ENCODE measurements at places on chromosomes 11 and 22. TPM values are rescaled to one million over a fixed set of nuclear protein-coding genes. Genes with fewer than 3 reads are reported as not detected.

- DNase-seq = no peak
- no peaks in the 10 kb centered on the region for H3K27me3 ChIP-seq
- H3K4me1 ChIP-seq = no peaks in the 10 kb centered on the region
- no peaks in the 10 kb centered on the region for H3K36me3 ChIP-seq
- no peak overlapping the region for H3K4me3 ChIP-seq
Measured at GRCh38 chr22:22248878-22249277, 4.3 kb downstream of the VPREB1 start.

DNA sequence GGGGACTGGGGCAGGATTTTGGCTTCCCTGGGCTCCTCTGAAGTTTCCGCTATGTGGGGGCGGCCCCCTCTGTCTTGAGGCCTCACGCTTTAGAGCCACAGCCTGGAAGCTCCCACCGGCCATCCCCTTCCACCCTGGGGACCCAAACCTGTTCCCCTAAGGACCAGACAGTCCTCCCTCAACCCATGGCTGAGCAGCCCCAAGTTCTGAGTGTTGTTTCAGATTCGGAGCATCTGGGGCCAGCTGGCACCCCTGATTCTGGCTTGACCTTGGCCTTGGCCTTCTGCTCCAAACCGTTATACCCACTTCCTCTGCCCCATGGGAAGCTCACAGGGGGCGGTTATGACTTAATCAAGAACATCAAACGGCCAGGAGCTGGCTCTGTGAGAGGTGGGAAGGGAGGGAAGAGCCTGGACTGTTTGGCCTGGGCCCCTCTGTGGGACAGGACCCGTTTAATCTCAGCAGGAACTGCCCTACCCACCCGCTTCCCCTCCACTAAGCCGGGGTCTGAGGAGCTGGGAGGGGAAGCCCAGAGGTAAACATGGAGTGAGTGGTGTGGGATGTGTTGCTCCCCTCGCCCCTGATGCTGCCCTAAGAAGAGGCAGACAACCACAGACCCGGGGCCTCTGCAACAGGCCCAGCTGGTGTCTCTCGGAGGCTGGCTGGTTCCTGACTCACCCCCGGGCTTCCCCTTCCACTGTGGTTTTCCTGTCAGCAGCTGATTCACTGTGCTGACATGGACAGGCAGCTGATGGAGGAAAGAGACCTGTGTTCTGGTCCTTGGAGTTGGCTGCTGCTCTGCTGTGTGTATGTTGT lies 3.4 kb downstream of the CD82 start:
- no peaks in the 10 kb centered on the region for H3K27me3 ChIP-seq
- DNase-seq = peak; percentile 71

- no peaks in the 10 kb centered on the region for H3K27me3 ChIP-seq
- DNase-seq = no peak
- no peaks in the 10 kb centered on the region for H3K4me1 ChIP-seq
- H3K27ac ChIP-seq = no peak overlapping the region
- no peaks in the 10 kb centered on the region for H3K36me3 ChIP-seq
Measured at GRCh38 chr11:17560281-17561110, 13.4 kb downstream of the OTOG start.

DNA sequence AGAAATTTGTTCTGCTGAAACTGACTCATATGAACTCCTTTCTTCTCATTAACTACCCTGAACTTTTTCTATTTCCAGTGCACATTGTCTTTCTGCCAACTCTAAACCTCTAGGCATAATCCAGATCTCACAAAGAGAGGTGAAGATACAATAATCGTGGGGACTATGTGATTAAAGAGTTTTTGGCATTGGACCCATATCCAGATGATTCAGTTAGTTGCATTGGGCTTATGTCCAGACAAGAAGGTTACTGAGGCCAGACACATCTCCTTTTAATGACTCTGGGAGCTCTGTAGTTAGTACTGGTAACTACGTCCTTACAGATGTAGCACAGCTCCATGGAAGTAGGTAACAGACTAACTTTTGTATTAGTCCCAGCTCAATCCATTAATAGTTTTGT lies 273.0 kb downstream of the CASP12 start:
- H3K36me3 ChIP-seq = no peaks in the 10 kb centered on the region
- H3K27me3 ChIP-seq = no peaks in the 10 kb centered on the region
- no peak overlapping the region for H3K4me3 ChIP-seq
- H3K4me1 ChIP-seq = no peaks in the 10 kb centered on the region

DNA sequence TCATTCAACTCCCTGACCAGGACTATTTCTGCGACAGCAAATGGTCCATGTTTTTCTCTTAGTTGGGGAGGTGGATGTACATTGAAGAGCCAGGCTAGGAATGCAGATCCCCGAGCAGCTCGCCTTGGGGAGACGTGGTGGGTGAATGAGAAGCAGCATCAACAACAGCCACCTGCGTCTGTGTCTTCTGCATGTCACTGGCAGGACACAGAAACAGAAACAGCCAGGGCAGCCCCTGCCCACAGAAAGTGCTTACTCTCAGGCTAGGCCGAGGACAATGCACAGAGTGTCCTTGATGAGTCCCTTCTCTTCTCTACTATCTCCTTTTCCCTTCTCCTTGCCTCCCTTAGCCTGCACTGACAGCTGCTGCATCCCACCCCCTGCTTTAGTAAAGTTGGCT lies 541.9 kb upstream of the CADM1 start:
- H3K4me3 ChIP-seq = no peak overlapping the region
- H3K36me3 ChIP-seq = no peaks in the 10 kb centered on the region
- H3K27me3 ChIP-seq = no peaks in the 10 kb centered on the region
- H3K4me1 ChIP-seq = no peaks in the 10 kb centered on the region

- H3K36me3 ChIP-seq = peaks cover 20% of the 10 kb centered on the region
- peak overlapping the region; percentile 69 for H3K27ac ChIP-seq
- peak overlapping the region; percentile 99 for H3K4me3 ChIP-seq
- no peak for DNase-seq
- H3K27me3 ChIP-seq = peaks cover 3% of the 10 kb centered on the region
Measured at GRCh38 chr11:65781152-65781961, 581 bp upstream of the AP5B1 start.

DNA sequence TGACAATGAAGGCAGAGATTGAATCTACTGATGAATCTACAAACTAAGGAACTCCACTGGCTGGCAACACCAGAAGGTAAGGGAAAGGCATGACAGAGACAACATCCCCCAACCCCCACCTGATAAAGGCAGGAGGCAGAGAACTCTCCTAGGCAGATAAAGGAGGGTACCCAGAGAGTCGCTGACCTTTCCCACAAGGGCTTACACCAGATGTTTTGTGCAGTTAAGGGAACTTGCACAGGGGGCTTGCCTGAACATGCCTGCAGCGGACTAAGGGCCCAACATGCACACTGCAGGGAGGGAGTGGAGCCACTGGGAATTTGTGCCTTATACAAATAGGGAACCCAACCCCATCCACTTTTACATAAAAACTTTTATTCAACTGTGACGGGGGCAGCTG lies 1996.9 kb upstream of the RAG2 start:
- no peak for DNase-seq
- no peaks in the 10 kb centered on the region for H3K27me3 ChIP-seq
- no peaks in the 10 kb centered on the region for H3K4me1 ChIP-seq
- H3K27ac ChIP-seq = no peak overlapping the region

GRCh38 chr11:79845002-79845709 lies 404.3 kb upstream of the TENM4 start:
- no peak overlapping the region for H3K4me3 ChIP-seq
- no peaks in the 10 kb centered on the region for H3K36me3 ChIP-seq
- DNase-seq = no peak

GRCh38 chr11:69500285-69501120 lies 19.0 kb downstream of the LINC01488 start:
- no peaks in the 10 kb centered on the region for H3K27me3 ChIP-seq
- no peak overlapping the region for H3K27ac ChIP-seq
- H3K4me3 ChIP-seq = no peak overlapping the region
- peaks cover 6% of the 10 kb centered on the region for H3K4me1 ChIP-seq
- no peaks in the 10 kb centered on the region for H3K36me3 ChIP-seq

DNA sequence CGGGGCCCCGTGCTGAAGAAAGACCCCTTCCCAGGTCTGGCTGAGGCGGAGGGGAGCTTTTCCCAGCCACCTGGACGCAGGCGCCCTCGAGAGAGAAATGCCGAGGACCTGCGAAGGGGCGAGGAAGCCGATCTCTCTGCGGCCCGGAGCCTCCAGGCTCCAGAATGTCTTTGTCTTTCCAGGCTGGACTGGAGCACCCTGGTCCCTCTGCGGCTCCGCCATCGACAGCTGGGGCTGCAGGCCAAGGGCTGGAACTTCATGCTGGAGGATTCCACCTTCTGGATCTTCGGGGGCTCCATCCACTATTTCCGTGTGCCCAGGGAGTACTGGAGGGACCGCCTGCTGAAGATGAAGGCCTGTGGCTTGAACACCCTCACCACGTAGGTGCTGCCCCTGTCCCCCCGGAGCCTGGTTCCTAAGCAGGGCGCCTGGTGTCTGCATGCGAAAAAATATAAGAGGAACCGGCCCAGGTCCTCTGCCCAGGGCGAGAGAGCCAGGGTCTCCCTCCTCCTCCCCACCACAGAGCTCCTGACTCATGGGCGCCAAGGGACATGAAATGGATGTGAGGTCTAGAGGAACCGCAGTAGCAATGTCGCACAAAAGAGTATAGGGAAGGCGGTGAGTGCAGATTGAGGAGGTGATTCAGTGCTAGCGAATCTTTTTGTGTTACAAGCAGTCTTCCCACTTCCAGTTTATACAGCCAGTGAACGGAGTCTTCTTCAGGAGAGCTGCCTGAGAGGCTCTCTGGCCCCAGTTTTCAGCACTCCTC lies 11.0 kb downstream of the GLB1L2 start:
- no peaks in the 10 kb centered on the region for H3K36me3 ChIP-seq
- no peaks in the 10 kb centered on the region for H3K27me3 ChIP-seq
- H3K4me1 ChIP-seq = no peaks in the 10 kb centered on the region
- no peak for DNase-seq

GRCh38 chr11:106384429-106384828 lies 307.0 kb downstream of the AASDHPPT start:
- H3K27me3 ChIP-seq = no peaks in the 10 kb centered on the region
- H3K36me3 ChIP-seq = no peaks in the 10 kb centered on the region
- no peak overlapping the region for H3K27ac ChIP-seq

GRCh38 chr22:24685531-24686190 lies 82.7 kb downstream of the GGT1 start:
- no peak overlapping the region for H3K27ac ChIP-seq
- peaks cover 5% of the 10 kb centered on the region for H3K27me3 ChIP-seq
- H3K4me1 ChIP-seq = no peaks in the 10 kb centered on the region

DNA sequence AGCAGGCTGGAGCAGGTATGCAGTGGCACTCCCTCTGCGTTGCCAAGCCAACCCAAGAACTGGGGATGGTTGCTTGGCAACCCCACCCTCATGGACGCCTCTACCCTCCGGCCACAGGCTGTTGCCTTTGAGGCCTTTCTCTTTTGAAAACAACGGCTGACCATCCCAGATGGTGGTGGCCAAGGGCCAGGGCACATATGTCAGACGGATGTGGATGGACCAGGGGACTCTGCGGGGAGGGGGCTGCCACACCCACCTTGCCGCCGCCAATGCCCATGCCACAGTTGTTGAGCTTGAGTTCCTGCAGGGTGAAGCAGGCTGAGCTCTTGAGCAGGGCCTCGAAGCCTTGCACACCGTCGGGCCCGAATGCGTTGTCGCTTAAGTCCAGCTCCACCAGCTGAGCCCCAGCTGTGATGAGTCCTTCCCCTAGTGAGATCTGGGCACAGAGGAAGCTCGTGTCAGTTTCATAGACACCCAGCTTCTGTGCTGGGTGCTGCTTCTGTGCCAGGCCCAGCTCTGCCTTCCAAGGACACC lies 21.5 kb downstream of the RANGAP1 start:
- no peak for DNase-seq
- no peaks in the 10 kb centered on the region for H3K4me1 ChIP-seq
- H3K27me3 ChIP-seq = no peaks in the 10 kb centered on the region

Gene GPHA2
- not detected for total RNA-seq

Gene OR2AG1
- total RNA-seq = not detected

Gene DGAT2
- total RNA-seq = 3.4 TPM

Gene ACRV1
- not detected for total RNA-seq

Gene C22orf31
- total RNA-seq = not detected

Data from thoracic aorta (tissue), 2 donors.